OCI-LY7 (cell line): ENCODE measurements at places on chromosomes 6 and 20. TPM values are rescaled to one million over a fixed set of nuclear protein-coding genes. Genes with fewer than 3 reads are reported as not detected.

GRCh38 chr6:163708466-163708865, 293.9 kb downstream of the QKI start:
- DNase-seq: no peak

PHACTR2 gene
- total RNA-seq: 3.7 and 5.4 TPM in 2 replicates

DNA sequence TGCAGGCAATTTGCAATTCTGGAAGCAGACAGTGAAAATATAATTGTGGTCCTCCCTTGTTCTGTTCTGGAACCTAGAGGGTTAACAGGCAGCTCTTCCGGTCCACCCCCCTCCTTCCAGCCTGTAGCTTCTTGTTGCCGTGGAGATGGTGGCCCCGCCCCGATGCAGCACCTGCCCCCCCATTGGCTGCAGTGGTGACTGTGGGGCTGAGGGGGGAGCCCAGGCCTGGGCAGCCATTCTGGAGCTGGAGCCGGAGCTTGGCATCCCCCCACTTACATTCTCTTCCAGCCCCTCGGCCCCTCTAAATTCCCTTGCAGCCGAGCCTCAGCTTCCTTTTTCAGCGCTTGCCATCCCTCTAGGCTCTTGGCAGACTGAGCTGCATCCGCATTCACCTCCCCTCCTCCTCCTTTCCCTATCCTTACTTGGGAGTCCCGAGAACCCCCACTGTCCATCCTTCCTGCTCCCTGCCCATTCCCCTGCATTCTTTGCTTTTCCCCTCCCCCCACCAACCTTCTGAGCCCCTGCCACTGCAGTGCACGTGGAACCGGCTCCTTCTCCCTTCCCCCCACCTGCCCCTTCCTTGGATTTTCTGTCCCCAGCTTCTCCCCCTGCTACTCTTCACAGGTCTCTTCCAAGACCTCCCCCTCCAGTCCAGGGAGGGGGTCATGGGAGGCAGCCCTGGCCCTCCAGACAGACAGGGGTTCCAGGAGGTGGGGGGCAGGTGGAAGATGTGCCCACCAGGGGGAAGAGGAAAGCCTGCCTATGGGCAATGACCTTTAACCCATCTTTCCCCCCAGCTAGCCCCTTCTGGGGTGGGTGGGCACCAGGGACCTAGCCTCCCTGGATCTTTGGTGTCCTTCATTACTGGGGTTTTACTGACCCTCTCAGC, 11.4 kb downstream of the SYNGAP1 start:
- peak; percentile 89 for DNase-seq

GRCh38 chr6:170053966-170054661, 236.8 kb downstream of the DLL1 start:
- DNase-seq: no peak

DNA sequence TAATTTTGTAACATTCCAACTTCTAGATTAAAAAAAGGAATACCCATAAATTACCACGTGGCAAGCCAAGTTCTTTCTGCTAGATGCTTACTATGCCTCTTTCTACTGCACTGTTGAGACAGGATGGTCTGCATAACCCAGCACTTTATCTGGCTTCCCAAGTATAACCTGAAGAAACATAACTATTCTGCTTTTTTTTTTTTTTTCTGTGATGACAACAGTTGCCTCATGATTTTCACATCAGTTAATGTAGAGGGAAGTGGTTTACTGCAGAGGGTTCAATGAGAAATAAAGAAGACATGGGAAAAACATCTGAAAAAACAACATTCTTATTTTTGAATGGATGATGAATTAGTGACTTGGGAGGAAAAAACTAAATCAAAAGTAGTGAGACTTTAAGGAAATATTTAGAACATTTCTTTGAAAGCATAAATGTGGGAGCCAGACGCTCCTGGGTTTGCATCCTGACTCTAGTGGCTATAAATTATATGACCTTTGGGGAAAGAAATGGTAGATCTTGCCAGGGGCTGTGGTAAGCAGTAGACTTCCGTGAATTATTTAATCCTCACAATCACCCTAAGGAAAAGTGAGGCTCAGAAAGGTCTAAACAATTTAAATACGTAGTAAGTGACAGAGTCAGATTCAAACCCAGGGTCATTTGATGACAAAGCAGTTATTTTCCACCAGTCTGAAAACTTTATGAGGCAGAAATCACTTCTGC, 230.7 kb downstream of the PHACTR1 start:
- no peak for DNase-seq

DNA sequence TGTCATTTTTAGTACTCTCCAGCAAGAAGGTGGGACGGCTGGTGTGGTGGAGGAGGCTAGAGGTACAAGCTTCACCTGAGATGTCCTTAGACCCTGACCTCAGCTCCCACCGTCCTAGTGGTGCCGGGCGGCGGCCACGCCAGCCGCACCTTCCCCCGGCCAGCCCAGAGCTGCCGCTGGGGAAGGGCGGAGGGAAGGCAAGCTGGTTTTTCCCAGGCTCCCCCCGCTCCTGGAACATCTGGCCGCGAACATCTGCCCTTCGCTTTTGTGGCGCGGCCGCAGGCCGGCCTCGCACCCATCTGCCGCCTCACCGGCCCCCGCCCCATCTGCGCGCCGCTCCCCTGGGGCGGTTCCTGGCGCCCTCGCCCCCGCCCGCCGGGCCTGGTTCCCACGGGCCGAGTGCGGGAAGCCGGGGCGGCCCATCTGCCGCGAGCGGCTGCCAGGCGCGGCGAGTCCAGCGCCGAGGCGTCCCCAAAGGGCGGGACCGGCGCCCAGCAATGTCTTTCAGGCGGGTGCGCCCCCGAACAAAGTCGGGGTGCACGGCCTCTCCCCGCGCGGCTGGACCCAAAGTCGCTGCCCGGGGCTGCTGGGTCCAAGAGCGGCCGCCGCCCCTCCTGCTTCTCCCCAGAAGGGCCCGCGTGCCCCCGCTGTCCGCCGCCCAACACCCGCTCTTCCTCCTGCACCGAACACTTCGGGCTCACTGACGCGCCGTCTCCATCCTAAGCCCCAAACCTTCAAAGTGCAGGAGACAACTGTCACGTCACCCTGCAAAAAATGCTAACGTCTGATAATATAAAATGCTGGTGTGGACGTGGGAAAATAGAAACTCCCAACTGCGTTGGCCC, 17.3 kb upstream of the ID1 start:
- DNase-seq: no peak

GRCh38 chr6:126550323-126550722, 210.4 kb downstream of the CENPW start:
- DNase-seq: no peak

DNA sequence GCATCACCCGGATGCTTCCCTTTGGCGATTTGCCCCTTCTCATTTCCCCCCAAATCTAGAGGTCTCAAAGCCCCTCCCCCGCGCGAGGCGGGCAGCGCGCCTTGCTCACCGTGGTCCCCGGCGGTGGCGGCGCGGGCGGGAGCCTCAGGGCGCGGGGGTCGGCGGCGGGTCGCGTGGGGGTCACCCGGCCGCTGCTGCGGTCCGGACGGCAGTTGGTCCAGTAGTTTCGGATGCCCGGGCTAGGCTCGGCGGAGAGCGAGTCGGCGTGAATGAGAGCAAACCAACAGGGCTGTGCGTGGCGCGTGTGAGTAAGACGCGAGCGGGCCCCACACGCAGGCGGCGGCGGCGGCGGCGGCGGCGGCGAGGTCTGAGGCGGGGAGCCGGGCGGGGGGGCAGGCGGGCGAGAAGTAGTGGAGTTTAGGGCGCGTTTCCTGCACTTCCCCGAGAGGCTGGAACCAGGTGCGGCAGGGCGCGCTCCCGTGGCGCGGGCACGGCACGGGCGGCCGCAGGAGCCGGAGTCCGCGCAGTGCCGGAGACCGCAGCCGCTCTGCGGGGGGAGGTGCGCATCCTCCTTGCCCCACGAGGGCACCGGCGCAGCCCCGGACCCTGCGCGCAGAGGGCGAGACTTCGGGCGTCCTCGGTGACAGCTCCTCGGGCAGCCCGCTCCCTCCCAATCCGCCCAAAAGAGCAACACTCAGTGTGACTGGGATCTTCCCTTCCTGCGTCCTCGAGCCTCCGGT, 567 bp downstream of the HS3ST5 start:
- no peak for DNase-seq

GRCh38 chr6:70667256-70667710, 400 bp upstream of the SMAP1 start:
- no peak for DNase-seq

DNA sequence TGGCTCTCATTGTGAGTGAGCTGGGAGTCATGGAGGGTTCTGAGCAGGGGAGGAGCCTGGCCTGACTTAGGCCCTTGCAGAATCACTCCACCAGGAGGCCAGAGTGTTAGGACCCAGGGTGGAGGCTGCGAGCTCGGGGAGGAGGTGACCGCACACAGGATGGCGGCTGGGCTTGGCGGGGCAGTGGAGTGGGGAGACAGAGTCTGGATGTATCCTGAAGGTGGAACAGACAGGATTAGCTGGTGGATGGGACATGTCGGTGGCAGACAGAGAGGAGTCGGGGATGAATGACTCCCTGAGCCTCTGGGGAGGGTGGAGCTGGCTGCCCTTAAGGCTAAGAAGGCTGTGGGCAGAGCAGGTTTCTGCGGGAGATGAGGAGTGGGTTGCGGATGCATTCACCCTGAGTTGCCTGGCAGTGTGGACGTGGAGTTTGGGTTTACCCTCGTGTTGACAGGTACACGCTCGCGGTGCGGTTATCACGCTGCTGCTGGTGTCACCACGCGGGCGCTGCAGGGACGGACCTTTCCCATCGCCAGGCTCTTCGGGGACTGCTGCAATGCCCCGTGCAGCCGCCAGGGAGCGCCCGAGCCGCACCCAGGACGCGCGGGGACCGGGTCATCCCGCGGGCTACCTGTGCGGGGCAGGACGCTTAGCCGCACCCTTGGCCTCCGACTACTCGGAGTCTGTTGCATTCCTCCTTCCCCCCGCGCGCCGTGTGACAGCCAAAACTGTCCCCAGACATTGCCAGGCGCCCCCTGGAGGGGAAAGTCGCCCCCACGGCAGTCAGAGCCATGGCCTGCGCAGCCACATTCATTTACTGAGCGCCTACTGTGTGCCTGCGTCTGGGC, 43.0 kb upstream of the PTGIS start:
- DNase-seq: peak; percentile 90

DNA sequence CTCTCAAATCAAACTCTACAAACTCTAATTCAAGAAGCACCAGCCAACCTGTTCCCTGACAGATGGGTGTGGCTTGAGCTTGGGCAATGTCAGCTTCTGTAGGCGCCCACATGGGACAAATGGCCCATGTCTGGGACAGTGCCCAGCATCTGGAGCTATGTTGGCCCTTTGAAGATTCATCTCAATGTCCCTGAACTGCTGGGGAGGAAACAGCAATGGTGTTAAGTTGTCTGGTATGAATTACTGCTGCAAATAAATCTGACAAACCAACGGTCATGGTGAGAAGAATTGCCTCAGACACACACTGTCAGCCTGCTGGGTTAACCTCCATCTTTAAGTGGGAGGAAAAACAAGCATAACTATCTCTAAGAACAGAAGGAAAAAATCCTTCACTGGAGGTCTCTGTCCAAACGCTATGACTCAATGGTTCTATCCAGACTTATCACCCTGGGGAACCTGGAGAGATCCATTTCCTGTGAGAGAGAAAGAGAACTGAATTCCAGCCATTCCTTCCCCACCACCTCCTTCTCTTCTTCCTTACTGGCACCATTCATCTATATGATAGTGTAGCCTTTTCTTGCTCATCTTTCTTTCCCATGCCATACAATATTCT, 274.9 kb downstream of the CDH26 start:
- no peak for DNase-seq

SLC13A3 gene
- not detected in 2 replicates for total RNA-seq

- DNase-seq: no peak
Measured at GRCh38 chr6:136334853-136335252, 45.2 kb upstream of the BCLAF1 start.

TFAP2B gene
- total RNA-seq: not detected in 2 replicates

TTBK1 gene
- 1.5 and 1.7 TPM in 2 replicates for total RNA-seq

GRCh38 chr20:49567421-49568277, at the start of gene PTGIS:
TSS of gene PTGIS (minus strand) at chr20:49568137. CDS start at chr20:49568116, 21 bp downstream.
- no peak for DNase-seq

- no peak for DNase-seq
Measured at GRCh38 chr20:42259389-42259788, 641.2 kb upstream of the CHD6 start.

SEMG1 gene
- total RNA-seq: not detected in 2 replicates

DNA sequence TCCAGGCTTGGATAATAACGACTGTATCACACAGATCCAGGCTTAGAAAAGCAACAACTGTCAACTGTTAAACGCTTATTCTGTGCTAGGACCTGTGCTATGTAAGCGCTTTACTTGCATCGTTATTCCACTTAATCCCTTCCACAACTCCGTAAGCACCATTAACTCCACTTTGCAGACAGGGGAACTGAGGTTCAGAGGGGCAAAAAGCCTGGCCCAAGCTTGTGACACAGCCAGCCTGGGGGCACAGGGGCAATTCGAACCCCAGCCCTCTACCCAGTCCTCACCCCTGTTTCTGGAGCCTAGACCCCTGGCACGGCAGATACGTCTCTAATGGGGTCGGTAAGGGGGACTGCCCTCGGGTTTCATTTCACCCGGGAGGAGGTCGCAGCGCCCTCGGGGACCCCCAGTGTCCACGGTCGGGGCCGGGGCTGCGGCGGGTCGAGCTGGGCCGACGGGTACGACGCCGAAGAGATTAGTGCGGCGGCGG, 411 bp downstream of the DSN1 start:
- peak; percentile 14 for DNase-seq

- DNase-seq: no peak
Measured at GRCh38 chr6:30441171-30441570, 48.1 kb upstream of the HLA-E start.

GRCh38 chr20:10074513-10074912, 39.7 kb downstream of the ANKEF1 start:
- DNase-seq: no peak

DNA sequence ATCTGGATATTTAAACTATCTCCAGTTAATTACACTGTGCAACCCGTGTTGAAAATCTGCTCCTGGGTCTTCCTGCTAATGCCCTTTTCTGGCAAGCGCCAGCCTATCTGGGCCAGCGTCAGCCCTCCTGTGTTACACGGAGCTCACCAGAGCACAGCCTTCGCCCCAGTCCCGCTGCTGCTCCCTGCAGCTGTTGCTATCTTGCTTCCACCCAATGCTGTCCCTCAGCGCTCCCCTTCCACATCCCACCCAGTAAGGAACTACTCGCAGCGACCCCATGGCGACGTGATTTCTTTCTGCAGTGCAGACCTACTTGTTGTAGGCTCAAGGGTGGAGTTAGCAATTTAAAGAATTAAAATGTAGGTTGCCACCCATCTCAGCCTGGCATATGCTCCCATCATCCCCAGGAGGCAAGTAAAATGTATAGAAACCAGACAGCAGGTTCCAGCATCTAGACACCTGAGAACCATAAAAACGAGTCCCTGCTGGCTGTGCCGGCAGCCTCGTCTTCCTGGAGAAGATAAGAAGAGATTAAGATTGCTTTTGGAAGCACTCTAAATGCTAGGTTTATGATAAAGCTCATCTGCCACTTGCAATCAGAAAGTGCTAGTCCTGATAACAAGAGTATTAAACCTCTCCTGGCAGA, 254.3 kb upstream of the FOXQ1 start:
- no peak for DNase-seq

DNA sequence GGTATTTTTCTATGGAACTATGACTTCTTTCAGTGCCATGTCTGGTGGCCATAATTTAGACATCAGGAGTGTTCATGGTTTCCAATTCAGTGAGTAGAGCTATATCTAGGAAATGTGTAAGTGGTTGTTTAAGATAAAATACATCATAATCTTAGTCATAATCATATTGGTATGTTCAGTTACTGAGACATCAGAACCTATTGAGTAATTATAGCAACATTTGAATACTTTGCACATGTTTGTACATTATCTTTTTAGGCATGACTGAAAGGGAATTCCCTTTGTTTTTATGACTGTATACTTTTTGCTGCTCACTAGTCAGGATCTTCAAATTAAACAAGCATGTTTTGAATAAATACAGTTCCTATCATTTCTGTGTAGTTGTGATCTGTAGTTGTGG, 64.0 kb downstream of the STXBP5 start:
- DNase-seq: no peak

PNPLA1 gene
- not detected in 2 replicates for total RNA-seq
